Thoracic aorta endothelial cell (primary cell): ENCODE measurements at places on chromosomes 5 and 9. TPM values are rescaled to one million over a fixed set of nuclear protein-coding genes. Genes with fewer than 3 reads are reported as not detected.

The CD74 gene
- 0.13 and 1.0 TPM in 2 replicates for total RNA-seq

The TXNDC8 gene
- not detected in 2 replicates for total RNA-seq

The IRX4 gene
- total RNA-seq = not detected in 2 replicates

The BSPRY gene
- total RNA-seq = not detected in 2 replicates

The SLC6A3 gene
- total RNA-seq = not detected in 2 replicates

The ELOVL7 gene
- 0.07 and 0.13 TPM in 2 replicates for total RNA-seq

The F2RL2 gene
- total RNA-seq = 0.29 and 0.80 TPM in 2 replicates

The EPB41L4B gene
- total RNA-seq = 1.2 and 1.7 TPM in 2 replicates

The PCDHGB6 gene
- total RNA-seq = 2.9 and 3.3 TPM in 2 replicates

The MLANA gene
- total RNA-seq = not detected in 2 replicates

The TAS2R1 gene
- total RNA-seq = not detected in 2 replicates

The CSF1R gene
- not detected in 2 replicates for total RNA-seq

The PTCD2 gene
- 12.5 and 12.8 TPM in 2 replicates for total RNA-seq

The MARVELD2 gene
- total RNA-seq = 4.9 and 8.9 TPM in 2 replicates

The SNAPC4 gene
- 16.8 and 18.4 TPM in 2 replicates for total RNA-seq

The PCDHGA8 gene
- 0.72 and 1.6 TPM in 2 replicates for total RNA-seq

The EMB gene
- 0.07 and 0.13 TPM in 2 replicates for total RNA-seq

The TSPAN17 gene
- total RNA-seq = 36.4 and 43.9 TPM in 2 replicates

The ENHO gene
- total RNA-seq = 0.22 TPM in 1 of 2 replicates, not detected in the other

The GBA2 gene
- 107 and 117 TPM in 2 replicates for total RNA-seq

The INSYN2B gene
- 48.7 and 65.8 TPM in 2 replicates for total RNA-seq

The NEUROG1 gene
- total RNA-seq = not detected in 2 replicates

The CRAT gene
- total RNA-seq = 27.6 and 27.7 TPM in 2 replicates

The ASPN gene
- total RNA-seq = under 0.01 TPM in 1 of 2 replicates, not detected in the other

The FLT4 gene
- 1.3 and 1.9 TPM in 2 replicates for total RNA-seq

The GCNT4 gene
- 0.07 and 0.13 TPM in 2 replicates for total RNA-seq
